ENCODE measurements at places on chromosomes 11 and 22.

DNA sequence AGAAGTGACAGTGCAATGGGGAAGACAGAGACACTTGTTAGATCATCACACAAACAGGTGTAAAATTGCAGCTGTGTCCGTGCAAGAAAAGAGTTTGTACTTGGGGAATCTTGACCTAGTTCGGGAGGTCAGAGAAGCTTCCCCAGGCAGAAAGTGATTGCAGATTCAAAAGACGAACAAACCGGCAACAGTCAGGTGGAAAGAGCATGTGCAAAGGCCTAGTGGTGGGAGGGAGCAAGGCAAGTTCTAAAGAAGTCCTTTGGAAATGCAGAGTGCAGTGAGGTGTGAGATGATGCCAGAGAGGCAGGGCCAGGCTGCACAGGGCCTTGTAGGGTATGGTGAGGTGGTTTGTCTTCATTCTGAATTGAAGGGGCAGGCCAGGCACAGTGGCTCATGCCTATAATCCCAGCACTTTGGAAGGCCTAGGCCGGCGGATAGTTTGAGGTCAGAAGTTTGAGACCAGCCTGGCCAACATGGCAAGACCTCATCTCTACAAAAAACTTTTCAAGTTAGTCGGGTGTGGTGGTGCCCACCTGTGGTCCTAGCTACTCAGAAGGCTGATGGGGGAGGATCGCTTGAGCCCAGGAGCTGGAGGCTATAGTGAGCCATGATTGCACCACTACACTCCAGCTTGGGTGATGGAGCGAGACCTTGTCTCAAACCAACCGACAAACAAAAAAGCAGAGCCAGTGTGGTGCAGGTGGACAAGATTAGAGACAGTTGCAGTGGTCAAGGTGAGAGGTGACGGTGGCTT is 1.9 kb upstream of the ESS2 start:
- peaks cover 12% of the 10 kb centered on the region for H3K36me3 ChIP-seq
- H3K27ac ChIP-seq = no peak overlapping the region
- H3K27me3 ChIP-seq = peaks cover 48% of the 10 kb centered on the region
- peaks cover 30% of the 10 kb centered on the region for H3K4me1 ChIP-seq
- no peak for DNase-seq

GRCh38 chr11:121521145-121522042 is 68.6 kb upstream of the SORL1-AS1 start:
- H3K27ac ChIP-seq = peak overlapping the region; percentile 70
- H3K4me1 ChIP-seq = peaks cover 25% of the 10 kb centered on the region
- DNase-seq = no peak
- H3K27me3 ChIP-seq = no peaks in the 10 kb centered on the region
- H3K4me3 ChIP-seq = no peak overlapping the region
- H3K36me3 ChIP-seq = peaks cover 87% of the 10 kb centered on the region

DNA sequence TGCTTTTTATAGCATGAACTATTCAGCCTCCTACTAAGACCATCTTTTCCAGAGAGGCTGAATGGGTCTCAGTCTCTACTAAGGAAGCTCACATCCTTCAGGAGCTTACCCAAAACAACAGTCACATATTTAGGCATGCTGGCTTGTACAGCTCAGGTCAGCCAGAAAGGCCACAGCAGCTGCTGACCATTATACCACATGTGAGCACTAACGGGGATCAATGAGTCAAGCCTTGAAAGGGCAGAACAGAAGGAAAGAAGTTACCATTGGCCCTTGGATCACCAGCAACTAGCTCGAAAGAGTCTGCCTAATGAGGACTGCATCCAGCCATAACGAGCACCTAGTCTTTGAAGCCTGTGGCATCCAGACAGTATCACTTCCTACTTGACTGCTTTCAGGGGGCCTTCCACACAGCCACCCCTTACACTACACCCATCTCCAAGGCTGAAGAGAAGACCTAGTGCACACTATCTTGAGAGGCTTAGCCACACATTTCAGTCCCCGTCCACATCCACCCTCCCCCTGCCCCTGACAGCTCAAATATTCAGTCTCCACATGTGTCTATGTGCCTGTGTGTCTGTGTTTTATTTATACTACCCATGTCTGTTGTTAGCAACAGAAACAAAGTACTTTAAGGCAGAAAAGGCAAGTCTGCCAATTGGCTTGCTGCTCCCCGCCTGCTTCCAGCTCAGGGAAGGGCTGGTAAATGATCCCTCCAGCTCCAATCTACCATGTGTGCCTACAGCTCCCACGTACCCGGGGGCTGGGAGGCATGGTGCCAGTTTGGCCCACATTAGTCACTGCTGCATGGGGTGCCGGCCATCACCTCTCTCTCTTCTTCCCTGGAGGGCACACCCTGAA is 95.5 kb downstream of the RPL27A start:
- DNase-seq = no peak
- H3K36me3 ChIP-seq = no peaks in the 10 kb centered on the region
- no peak overlapping the region for H3K27ac ChIP-seq

DNA sequence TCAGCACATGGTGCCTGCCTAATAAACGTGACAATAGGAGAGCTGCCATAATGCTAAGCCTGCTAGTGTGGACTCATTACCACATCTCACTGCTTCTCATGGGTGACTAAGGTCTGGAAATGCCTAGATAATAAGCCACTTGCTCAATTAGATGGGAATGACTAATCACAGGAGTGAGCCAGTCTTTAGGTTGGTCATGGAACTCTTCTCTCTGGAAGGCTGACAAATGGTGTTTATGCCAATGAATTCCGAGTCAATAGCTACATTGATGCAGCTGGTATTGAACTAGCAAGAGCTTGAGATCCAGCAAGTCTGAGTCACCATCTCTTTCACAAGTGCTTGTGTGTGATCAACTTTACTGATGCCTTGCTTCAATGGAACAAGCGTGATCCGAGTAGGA is 334.9 kb downstream of the OPCML start:
- no peak overlapping the region for H3K27ac ChIP-seq
- no peak for DNase-seq
- no peak overlapping the region for H3K4me3 ChIP-seq

- DNase-seq = no peak
- no peak overlapping the region for H3K27ac ChIP-seq
- H3K36me3 ChIP-seq = no peaks in the 10 kb centered on the region
- H3K4me3 ChIP-seq = no peak overlapping the region
- H3K4me1 ChIP-seq = no peaks in the 10 kb centered on the region
Measured at GRCh38 chr11:61635787-61636186, 44.4 kb upstream of the DAGLA start.

DNA sequence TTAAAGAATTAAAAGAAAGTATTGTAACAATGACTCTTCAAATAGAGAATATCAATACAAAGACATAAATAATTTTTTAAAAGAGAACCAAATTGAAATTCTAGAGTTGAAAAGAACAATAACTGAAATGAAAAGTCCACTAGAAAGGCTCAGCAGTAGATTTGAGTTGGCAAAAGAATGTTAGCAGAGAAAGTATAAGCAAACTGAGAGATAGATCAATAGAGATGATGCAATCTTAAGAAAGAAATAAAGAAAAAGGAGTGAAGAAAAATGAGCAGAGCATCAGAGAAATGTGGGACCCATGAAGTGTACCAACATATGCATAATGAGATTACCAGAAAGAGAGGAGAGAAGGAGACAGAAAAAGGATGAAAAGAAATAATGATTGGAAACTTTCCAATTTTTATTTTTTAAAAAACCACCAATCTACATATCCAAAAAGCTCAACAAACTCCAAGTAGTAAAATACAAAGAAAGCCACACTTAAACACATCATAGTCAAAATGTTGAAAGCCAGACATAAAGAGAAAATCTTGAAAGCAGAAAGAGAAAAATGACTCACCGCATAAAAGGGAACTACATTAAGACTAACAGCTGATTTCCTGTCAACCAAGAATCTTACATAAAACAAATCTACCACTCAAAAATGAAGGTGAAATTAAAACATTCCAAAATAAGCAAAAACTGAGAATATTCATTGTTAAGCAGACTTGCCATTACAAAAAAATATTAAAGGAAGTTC is 20.9 kb downstream of the NCF4 start:
- H3K27me3 ChIP-seq = peaks cover 4% of the 10 kb centered on the region
- no peak overlapping the region for H3K27ac ChIP-seq
- H3K4me3 ChIP-seq = no peak overlapping the region
- peaks cover 11% of the 10 kb centered on the region for H3K36me3 ChIP-seq

- no peak for DNase-seq
- H3K4me3 ChIP-seq = no peak overlapping the region
- no peak overlapping the region for H3K27ac ChIP-seq
- no peaks in the 10 kb centered on the region for H3K36me3 ChIP-seq
- no peaks in the 10 kb centered on the region for H3K27me3 ChIP-seq
- no peaks in the 10 kb centered on the region for H3K4me1 ChIP-seq
Measured at GRCh38 chr11:79321263-79321662, 119.6 kb downstream of the TENM4 start.

GRCh38 chr22:37179622-37180420 is 8.2 kb downstream of the C1QTNF6 start:
- no peak overlapping the region for H3K4me3 ChIP-seq
- no peak overlapping the region for H3K27ac ChIP-seq
- no peaks in the 10 kb centered on the region for H3K36me3 ChIP-seq
- no peak for DNase-seq
- peaks cover 42% of the 10 kb centered on the region for H3K27me3 ChIP-seq

GRCh38 chr22:31556627-31557203 is 60.4 kb downstream of the SFI1 start:
- no peak overlapping the region for H3K27ac ChIP-seq
- H3K27me3 ChIP-seq = no peaks in the 10 kb centered on the region
- no peak for DNase-seq
- H3K4me3 ChIP-seq = no peak overlapping the region
- H3K4me1 ChIP-seq = no peaks in the 10 kb centered on the region
- H3K36me3 ChIP-seq = peaks cover 43% of the 10 kb centered on the region

- H3K4me1 ChIP-seq = no peaks in the 10 kb centered on the region
- DNase-seq = no peak
- no peak overlapping the region for H3K27ac ChIP-seq
- H3K36me3 ChIP-seq = no peaks in the 10 kb centered on the region
- H3K4me3 ChIP-seq = no peak overlapping the region
- no peaks in the 10 kb centered on the region for H3K27me3 ChIP-seq
Measured at GRCh38 chr11:477052-477715, 27.1 kb downstream of the PTDSS2 start.

Data from activated naive CD4-positive, alpha-beta T cell treated with anti-CD3 and anti-CD28 coated beads, Interleukin-2, amount 10 ng/mL, durations not matched to agents 7 days and 5 days (primary cell).